Breast epithelium (tissue), 4 donors: ENCODE measurements at places on chromosomes 3 and 15. TPM values are rescaled to one million over a fixed set of nuclear protein-coding genes. Genes with fewer than 3 reads are reported as not detected.

- no peak within 1 kb of the TSS for H3K27ac ChIP-seq
- H3K4me3 ChIP-seq: no peak within 1 kb of the TSS
- no peaks in the 10 kb centered on the region for H3K36me3 ChIP-seq
Observed at GRCh38 chr3:171026597-171027293, at the start of gene SLC2A2. Gene SLC2A2 (minus strand): TSS chr3:171026720. CDS start chr3:171026670, 50 bp downstream.

Gene GOLGA8J
- 0.44 TPM for total RNA-seq

- peak overlapping the region; percentile 79 for H3K27ac ChIP-seq
- H3K4me1 ChIP-seq: no peaks in the 10 kb centered on the region
- no peaks in the 10 kb centered on the region for H3K27me3 ChIP-seq
Observed at GRCh38 chr15:37105889-37106288, 5.5 kb upstream of the MEIS2 start.

DNA sequence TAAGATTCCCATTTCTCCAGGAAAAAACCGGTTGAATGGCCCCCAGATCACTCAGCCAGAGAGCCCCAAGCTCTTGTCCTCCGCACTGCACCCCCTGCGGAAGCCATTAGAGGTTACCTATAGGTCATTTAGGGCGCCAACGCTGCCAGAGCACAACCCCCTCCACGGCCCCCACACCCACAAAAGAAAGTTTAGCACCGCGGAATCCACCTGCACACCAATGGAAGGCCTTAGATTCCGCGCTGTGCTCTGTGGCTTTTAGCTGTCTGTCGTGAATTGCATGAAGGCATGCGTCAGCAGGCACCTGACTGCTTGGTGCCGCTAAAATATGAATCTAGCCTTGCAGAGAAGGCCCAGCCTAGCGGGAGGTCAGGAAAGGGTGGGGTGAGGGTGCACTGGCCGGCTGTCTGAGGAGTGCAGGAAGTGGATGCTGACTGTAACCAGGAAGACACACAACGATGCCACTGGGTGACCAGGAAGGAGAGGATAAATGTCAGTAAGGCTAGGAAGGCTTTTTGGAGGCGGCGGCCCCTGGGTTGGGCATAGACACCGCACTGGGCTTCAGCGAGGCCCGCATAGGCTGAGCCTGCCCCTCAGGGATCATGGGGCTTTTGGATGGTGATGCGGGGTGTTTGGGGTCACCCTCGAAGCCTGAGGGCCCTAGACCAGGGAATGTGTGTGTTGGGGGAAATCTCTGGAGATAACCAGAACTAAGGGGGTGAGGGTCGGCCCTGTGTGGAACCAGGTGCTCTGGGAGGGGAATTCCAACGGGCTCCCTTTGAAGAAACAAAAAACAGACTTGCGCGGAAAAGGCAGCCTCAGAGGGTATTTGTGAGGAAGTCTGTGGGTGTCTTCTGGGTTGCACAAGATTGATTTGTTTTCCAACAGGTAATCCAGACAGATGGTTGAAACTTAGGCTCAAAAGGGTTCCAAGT is 976 bp upstream of the NUP210 start:
- no peaks in the 10 kb centered on the region for H3K4me1 ChIP-seq
- no peak for DNase-seq
- peak overlapping the region; percentile 72 for H3K27ac ChIP-seq
- H3K4me3 ChIP-seq: peak overlapping the region; percentile 63
- no peaks in the 10 kb centered on the region for H3K27me3 ChIP-seq

Gene ISL2
- 0.29 TPM for total RNA-seq

DNA sequence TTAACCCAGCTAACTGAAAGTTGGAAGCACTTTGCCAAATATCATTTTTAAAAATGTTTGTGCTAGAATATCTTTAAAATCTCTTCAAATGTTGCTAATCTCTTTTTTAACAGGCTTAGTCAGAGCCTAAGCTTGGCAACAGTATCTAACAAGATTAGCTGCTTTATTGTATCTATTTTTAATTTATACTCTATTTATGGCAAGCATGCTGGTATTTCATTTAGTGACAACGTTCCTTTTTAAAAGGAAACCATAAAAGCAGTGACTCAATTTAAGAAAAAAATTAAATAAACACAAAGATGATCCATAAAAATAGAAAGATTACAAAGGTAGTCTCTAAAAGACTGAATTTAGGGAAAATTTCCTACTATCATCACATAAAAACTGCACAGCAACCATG is 40.5 kb downstream of the SLC12A6 start:
- H3K36me3 ChIP-seq: no peaks in the 10 kb centered on the region
- H3K27me3 ChIP-seq: no peaks in the 10 kb centered on the region
- no peak overlapping the region for H3K27ac ChIP-seq
- H3K4me3 ChIP-seq: no peak overlapping the region
- DNase-seq: no peak

- no peaks in the 10 kb centered on the region for H3K4me1 ChIP-seq
- no peak overlapping the region for H3K27ac ChIP-seq
- H3K27me3 ChIP-seq: no peaks in the 10 kb centered on the region
- no peak overlapping the region for H3K4me3 ChIP-seq
- no peaks in the 10 kb centered on the region for H3K36me3 ChIP-seq
Observed at GRCh38 chr3:118168175-118168574, 866.5 kb downstream of the IGSF11 start.

- no peaks in the 10 kb centered on the region for H3K4me1 ChIP-seq
- no peak for DNase-seq
- no peak overlapping the region for H3K4me3 ChIP-seq
- no peaks in the 10 kb centered on the region for H3K36me3 ChIP-seq
- no peak overlapping the region for H3K27ac ChIP-seq
Observed at GRCh38 chr3:194301730-194302129, 49.4 kb downstream of the CPN2 start.

DNA sequence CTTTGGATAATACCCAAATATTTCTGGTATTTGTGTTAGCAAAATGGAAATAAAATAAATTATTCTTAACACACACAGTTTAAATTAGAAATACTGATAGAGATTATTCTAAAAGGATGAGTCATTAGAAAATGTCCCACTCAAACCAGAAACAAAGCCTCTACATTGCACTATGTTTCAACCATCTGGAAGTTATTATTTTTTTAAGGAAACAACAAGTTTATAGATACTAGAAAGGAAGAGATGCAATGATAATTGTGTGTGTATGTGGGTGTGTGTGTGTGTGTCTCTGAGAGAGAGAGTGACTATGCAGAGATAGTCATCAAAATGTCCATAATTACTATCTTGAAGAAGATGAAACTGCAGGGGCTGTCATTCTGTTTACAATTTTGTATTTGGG is 1340.5 kb downstream of the ROBO1 start:
- no peak overlapping the region for H3K27ac ChIP-seq
- no peaks in the 10 kb centered on the region for H3K36me3 ChIP-seq
- H3K27me3 ChIP-seq: no peaks in the 10 kb centered on the region
- no peak for DNase-seq
- no peaks in the 10 kb centered on the region for H3K4me1 ChIP-seq

DNA sequence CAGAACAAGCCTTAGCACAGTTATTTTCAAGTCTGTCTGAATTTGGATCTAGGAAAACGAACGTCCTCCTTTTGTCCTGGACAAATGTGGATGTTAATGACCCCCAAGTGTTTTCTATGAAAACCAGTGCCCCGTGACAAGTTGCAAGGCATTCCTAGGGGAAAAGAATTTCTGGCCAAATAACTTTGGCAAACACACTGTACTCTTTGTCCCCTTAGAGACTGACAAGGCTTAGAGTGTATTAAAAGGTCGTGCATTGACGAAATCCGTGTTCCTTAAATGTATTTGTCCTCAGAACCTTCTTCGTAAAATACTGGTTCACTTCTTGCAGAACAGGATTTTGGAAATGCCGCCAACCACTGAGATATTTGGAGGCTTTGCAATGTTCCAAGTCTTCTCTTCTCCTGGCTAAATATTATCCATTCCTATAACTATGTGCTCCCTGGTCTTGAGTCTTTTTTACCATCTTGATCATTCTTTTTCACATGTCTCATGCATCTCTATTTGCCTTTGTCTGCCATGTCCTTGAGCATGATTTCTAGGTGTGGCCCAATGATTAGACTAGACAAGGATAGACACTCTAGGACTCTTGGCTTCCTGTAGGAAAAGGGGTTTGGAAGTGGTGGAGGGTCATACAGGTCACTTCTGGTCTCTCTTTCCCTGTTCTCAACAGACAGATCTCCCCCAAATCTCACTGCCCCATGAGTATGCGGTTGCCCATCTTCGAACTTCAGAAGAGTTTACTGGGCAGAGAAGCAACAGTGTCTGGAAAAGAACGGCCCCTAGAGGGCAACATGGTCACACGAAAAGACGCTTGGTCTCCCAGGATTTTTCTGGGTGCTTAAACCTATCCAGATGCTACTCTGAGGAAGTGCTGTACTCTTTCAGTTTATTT is 117.5 kb downstream of the EDEM1 start:
- H3K4me1 ChIP-seq: no peaks in the 10 kb centered on the region
- H3K4me3 ChIP-seq: no peak overlapping the region
- no peak for DNase-seq
- H3K27ac ChIP-seq: no peak overlapping the region
- no peaks in the 10 kb centered on the region for H3K27me3 ChIP-seq
- no peaks in the 10 kb centered on the region for H3K36me3 ChIP-seq

GRCh38 chr3:152051501-152052404 is 178.3 kb downstream of the SUCNR1 start:
- H3K36me3 ChIP-seq: no peaks in the 10 kb centered on the region
- no peak for DNase-seq
- H3K4me3 ChIP-seq: no peak overlapping the region
- H3K4me1 ChIP-seq: no peaks in the 10 kb centered on the region
- H3K27me3 ChIP-seq: no peaks in the 10 kb centered on the region

Gene ALS2CL
- 6.7 TPM for total RNA-seq

Gene MANF
- 34.2 TPM for total RNA-seq

GRCh38 chr15:95025924-95026728 is 794.8 kb downstream of the MCTP2 start:
- no peak for DNase-seq
- no peak overlapping the region for H3K27ac ChIP-seq
- H3K27me3 ChIP-seq: no peaks in the 10 kb centered on the region
- no peak overlapping the region for H3K4me3 ChIP-seq
- H3K36me3 ChIP-seq: no peaks in the 10 kb centered on the region
- no peaks in the 10 kb centered on the region for H3K4me1 ChIP-seq

- peak overlapping the region; percentile 90 for H3K4me3 ChIP-seq
- no peak for DNase-seq
- no peaks in the 10 kb centered on the region for H3K36me3 ChIP-seq
- peak overlapping the region; percentile 99 for H3K27ac ChIP-seq
Observed at GRCh38 chr3:49410066-49410845, 1.5 kb downstream of the RHOA start.

Gene SUCNR1
- 1.6 TPM for total RNA-seq

- no peaks in the 10 kb centered on the region for H3K27me3 ChIP-seq
- peaks cover 46% of the 10 kb centered on the region for H3K4me1 ChIP-seq
- H3K36me3 ChIP-seq: no peaks in the 10 kb centered on the region
Observed at GRCh38 chr3:58013973-58014649, 5.9 kb downstream of the FLNB start.

DNA sequence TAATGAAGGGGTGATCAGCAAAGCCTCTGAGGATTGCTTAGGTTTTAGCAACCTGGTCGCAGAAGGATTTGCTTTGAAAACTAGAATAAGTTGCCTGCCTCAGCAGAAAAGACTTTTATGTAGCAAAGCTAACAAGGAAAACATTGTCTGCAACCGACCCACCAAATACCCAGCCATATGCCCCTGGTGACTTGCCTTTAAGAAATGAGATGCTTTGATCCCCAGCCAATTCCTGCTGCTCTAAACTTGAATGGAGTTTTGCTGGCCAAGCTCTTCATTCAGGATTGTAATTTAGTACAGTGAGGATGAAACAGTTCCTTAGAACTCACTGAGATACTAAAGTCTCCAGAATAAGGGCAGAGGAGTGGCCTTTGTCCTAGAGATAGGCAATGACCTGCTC is 139.8 kb upstream of the PROK2 start:
- H3K4me3 ChIP-seq: no peak overlapping the region
- no peak overlapping the region for H3K27ac ChIP-seq
- H3K27me3 ChIP-seq: no peaks in the 10 kb centered on the region
- no peak for DNase-seq
- H3K4me1 ChIP-seq: no peaks in the 10 kb centered on the region

GRCh38 chr3:23926736-23927135 is 9.8 kb downstream of the RPL15 start:
- H3K4me3 ChIP-seq: no peak overlapping the region
- no peaks in the 10 kb centered on the region for H3K36me3 ChIP-seq
- DNase-seq: no peak
- no peak overlapping the region for H3K27ac ChIP-seq
- H3K4me1 ChIP-seq: no peaks in the 10 kb centered on the region
- no peaks in the 10 kb centered on the region for H3K27me3 ChIP-seq

- no peak overlapping the region for H3K4me3 ChIP-seq
- H3K4me1 ChIP-seq: no peaks in the 10 kb centered on the region
- H3K36me3 ChIP-seq: no peaks in the 10 kb centered on the region
Observed at GRCh38 chr3:57421336-57421735, 122.8 kb downstream of the DNAH12 start.

- H3K27me3 ChIP-seq: no peaks in the 10 kb centered on the region
- no peaks in the 10 kb centered on the region for H3K4me1 ChIP-seq
- no peak overlapping the region for H3K27ac ChIP-seq
- DNase-seq: no peak
Observed at GRCh38 chr3:8662594-8662993, 18.0 kb upstream of the SSUH2 start.

DNA sequence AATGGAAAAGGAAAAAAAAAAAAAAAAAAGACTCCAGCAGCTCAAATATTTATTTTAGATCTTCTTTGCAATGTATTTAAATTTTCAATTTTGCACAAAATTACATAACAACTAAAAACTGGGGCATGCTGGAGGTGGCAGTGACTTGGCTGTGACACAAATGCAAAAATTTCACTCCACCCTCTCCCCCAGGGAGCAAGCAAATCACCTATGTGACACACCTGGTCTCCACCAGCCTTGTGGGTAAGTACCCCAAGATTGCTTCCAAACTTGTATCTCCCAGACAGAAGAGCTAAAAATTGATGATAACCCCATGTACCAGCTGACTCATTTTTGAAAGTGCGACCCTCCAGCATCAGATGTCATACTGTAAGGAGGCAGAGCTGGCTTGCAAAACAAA is 32.0 kb downstream of the UBE3A start:
- H3K4me3 ChIP-seq: no peak overlapping the region
- no peaks in the 10 kb centered on the region for H3K4me1 ChIP-seq
- no peaks in the 10 kb centered on the region for H3K36me3 ChIP-seq
- no peaks in the 10 kb centered on the region for H3K27me3 ChIP-seq
- no peak overlapping the region for H3K27ac ChIP-seq

GRCh38 chr3:149902498-149903139 is 68.1 kb downstream of the PFN2 start:
- no peaks in the 10 kb centered on the region for H3K27me3 ChIP-seq
- no peak overlapping the region for H3K27ac ChIP-seq
- H3K36me3 ChIP-seq: peaks cover 7% of the 10 kb centered on the region
- H3K4me3 ChIP-seq: no peak overlapping the region
- no peak for DNase-seq

Gene GOLGA8R
- 5.6 TPM for total RNA-seq

Gene OXTR
- total RNA-seq: 105 TPM

GRCh38 chr3:55675478-55675877 is 188.4 kb upstream of the WNT5A start:
- no peaks in the 10 kb centered on the region for H3K4me1 ChIP-seq
- no peaks in the 10 kb centered on the region for H3K27me3 ChIP-seq
- no peak overlapping the region for H3K4me3 ChIP-seq
- H3K36me3 ChIP-seq: no peaks in the 10 kb centered on the region
